ENCODE measurements at places on chromosomes 11 and 22. TPM values are rescaled to one million over a fixed set of nuclear protein-coding genes. Genes with fewer than 3 reads are reported as not detected.

OOSP4B gene
- not detected for total RNA-seq

RCOR2 gene
- total RNA-seq: 0.13 TPM

CECR2 gene
- 0.05 TPM for total RNA-seq

RNF169 gene
- total RNA-seq: 11.9 TPM

SHANK3 gene
- 0.05 TPM for total RNA-seq

Data from activated T-cell treated with anti-CD3 and anti-CD28 coated beads, Interleukin-2, amount 50 U/mL, for 4 hours (primary cell).